Activated CD4-positive, alpha-beta T cell treated with anti-CD3 and anti-CD28 coated beads, Interleukin-2, amount 50 U/mL, for 24 hours (primary cell): ENCODE measurements at places on chromosomes 4 and X.
A peak's percentile ranks its signal among the peaks of the same experiment; 100 is the strongest.

DNA sequence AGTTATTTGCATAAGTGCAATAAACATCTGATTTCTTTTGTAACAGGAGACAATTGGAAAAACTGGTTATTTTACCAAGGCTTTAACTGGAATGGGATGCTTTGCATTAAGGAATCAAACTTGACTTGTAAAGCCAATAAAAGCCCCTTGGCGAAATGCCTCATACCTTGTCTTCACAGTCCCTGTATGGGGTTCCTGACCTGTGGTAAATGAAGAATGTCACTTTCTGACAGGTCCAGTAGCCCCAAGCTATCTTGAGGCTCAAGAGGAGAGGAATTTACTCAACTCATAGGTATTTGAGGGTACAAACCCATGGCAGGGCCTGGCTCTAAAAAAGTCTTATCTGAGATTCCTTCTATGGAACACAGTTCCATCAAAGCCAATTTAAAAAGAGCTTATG lies 78.0 kb downstream of the ACOX3 start:
- no peak for DNase-seq

GRCh38 chrX:155857561-155857960 lies 23.6 kb upstream of the VAMP7 start:
- no peak for DNase-seq

- no peak for DNase-seq
Observed at GRCh38 chr4:186954956-186955355, 231.3 kb upstream of the FAT1 start.

DNA sequence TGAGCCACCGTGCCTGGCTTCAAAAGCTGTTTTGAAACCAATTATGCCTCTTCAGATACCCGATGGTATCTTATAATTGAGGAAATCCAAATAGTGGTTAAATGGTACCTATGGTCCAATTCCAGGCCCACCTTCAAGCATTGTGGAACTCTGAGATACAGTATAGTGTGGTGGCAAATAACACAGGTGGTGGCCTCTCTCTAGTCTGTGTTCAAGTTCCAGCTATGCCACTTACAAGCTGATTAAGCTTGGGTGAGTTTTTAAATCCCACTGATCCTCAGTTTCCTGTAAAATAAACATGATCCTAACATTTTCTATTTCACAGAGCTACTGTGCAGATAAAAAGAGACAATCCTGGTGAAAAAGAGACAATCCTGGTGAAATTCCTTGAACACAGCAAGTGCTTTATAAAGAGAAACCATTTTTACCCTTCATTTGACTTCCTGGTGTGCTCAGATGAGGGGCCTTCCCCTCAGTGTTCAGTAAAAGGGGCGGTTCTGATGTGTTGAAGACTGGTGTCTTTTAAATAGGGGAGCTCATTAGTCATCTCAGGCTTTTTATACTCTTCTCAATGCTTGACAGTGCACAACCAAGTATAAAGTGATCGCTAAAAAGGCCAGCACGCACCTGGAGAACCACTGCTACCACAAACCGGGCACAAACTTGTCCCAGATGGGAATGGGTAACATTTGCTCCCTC lies 30.8 kb upstream of the CD40LG start:
- no peak for DNase-seq

DNA sequence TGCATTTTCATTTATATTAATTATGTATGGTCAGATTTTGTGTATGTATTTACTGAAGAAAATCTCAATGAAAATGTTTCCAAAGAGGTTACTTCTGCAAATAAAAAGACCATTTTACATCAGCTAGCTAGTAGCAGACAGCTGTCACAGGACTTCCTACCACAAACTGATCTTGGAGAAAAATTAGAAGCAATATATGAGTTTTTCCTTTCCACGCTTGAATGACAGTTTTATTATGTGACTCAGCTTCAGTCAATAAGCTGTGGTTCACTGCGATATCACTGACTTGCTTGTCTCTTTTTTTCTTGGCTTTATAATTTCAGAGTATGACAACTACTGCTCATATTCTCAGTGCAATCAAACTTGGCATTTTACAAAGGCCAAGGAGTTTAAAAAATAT lies 787.4 kb upstream of the GALNTL6 start:
- DNase-seq: no peak

GRCh38 chr4:95377366-95377900 lies 171.3 kb downstream of the UNC5C start:
- DNase-seq: no peak

DNA sequence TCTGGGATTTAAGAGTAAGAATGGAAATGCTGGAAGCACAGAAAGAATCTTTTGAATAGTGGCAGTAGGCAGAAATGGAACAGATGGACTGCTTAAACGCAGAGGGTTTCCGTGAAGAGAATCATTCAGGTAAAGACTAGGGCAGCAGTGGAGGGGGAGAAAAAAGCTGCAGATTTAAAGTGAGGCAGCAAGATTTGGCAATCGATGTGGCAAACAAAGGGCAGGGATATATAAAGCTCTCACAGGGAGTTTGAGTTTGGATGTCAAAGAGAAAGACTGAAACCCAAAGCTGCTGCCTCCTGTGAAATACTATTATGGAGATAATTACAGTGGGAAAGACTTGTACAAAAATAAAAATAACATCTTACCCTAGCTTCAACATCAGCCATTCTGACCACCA lies 384.0 kb downstream of the CENPC start:
- DNase-seq: no peak

GRCh38 chr4:116881077-116881476 lies 204.3 kb downstream of the TRAM1L1 start:
- no peak for DNase-seq

DNA sequence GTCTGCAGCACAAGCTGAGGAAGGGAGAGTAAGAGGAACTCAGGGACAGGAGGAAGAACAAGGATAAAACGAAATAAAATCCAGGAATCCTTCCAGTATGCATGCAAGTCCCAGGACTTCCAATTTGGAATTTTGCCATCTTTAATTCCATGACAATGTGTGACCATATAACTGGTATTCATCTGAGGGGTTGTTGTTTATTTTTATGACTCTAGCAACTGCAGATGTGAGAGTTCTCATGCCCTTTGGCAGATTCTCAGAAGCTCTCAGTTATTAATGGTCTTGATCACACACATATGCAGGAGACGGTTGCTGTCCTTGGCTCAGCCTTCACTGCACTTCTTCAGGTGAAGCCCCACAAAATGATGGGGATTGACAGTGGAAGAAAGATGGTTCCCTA lies 148.2 kb downstream of the SMIM20 start:
- DNase-seq: no peak

DNA sequence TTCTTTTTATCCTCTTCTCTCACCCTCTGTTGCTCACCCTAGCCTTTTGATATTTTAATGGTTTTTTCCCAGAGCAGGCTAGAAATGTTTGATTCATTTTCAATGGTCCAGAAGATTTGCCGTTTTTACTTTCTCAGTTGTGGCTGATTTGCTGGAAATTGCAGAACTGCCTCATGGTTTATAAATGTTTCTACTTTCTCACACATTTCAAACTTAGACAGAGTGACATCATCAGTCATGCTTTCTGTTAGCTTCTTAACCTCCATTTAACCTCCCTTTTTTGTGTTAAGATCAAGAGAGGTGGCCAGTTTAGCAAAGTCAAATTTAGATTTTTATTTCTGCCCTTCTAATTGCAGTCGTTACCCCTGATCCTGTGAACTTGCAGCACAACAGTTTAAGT lies 8.7 kb downstream of the RXFP1 start:
- no peak for DNase-seq

- no peak for DNase-seq
Observed at GRCh38 chr4:159105761-159106243, 2.9 kb downstream of the RAPGEF2 start.

- no peak for DNase-seq
Observed at GRCh38 chr4:121998024-121998423, 46.2 kb upstream of the TRPC3 start.

DNA sequence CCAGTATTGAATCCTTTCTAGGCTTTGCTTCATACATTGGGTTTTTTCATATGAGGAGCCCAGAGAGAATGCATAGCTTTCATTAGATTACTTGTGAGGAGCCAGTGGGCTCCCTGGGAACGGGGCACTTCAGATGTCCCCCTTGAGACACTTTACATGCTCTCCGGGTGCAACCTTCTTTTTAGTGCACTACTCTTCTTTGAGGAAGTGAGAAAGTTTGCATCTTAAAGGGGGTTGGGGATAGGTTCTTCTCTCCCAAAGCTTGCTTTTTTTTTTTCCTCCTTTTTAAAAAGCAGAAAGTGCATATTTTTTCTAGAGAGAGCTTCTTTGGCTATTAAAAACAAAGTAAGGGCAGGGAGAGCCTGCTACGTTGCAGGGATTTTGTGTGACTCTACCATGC lies 4.3 kb downstream of the HADH start:
- no peak for DNase-seq

- DNase-seq: no peak
Observed at GRCh38 chrX:150648296-150648940, 44.8 kb upstream of the MTMR1 start.

DNA sequence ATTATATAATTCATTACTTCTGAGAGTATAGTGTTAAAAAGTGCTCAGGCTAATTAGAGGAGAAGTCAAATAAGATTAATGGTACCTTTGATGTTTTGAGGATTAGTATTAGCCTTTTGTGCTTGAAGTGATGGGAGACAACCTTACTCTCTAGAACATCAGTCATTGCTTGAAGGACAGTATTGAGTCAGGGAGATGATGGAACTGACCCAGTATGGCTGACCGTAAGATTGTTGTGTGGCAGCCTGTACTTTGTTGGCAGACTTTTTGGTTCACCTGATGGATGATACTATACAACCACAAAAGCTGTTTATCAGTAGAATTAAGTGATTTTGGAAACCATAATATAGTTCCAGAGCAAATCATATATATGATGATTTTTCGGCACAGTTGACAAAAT lies 9.9 kb downstream of the OGT start:
- no peak for DNase-seq

DNA sequence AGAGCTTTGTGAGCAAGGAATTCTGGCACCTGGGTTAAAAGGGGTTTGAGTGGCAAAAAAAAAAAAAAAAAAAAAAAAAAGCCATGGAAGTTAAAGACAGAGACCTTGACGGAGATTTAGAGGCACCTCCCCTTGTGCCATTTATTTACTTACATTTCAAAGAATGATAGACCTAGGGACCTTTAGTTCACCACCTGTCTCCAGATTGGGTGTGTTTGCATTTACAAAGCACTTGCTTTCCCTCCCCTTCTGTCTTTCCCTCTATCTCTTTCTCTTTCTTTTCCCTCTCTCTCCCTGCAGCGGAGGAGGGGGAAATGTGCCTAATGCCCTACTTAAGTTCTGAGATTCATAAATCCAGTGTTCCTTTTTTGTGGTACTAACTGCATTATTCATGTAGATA lies 116.0 kb downstream of the IQCM start:
- DNase-seq: no peak

GRCh38 chrX:46208225-46208854 lies 336.9 kb downstream of the ZNF674 start:
- DNase-seq: no peak

DNA sequence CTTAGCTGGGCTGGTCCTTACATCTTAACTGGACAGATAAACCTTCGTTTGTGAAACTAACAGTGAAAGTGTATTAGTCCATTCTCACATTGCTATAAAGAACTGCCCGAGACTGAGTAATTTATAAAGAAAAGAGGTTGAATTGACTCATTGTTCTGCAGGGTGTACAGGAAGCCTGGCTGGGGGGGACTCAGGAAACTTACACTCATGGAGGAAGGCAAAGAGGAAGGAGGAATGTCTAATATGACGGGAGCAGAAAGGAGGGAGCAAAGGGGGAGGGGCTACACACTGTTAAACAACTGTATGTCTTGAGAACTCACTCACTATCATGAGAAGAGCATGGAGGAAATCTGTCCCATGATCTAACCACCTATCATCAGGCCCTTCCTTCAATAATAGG lies 1566.5 kb upstream of the PCDH7 start:
- DNase-seq: no peak

- DNase-seq: peak; percentile 70
Observed at GRCh38 chr4:48127682-48128404, 6.2 kb downstream of the TXK start.

GRCh38 chr4:26126143-26126718 lies 194.6 kb upstream of the RBPJ start:
- no peak for DNase-seq

GRCh38 chrX:120749141-120749846 lies 119.4 kb upstream of the C1GALT1C1 start:
- DNase-seq: no peak

GRCh38 chr4:131551306-131551705 lies 1597.8 kb upstream of the PCDH10 start:
- DNase-seq: no peak

- no peak for DNase-seq
Observed at GRCh38 chr4:173511787-173512361, 18.2 kb downstream of the HAND2 start.

GRCh38 chr4:116064331-116064730 lies 950.9 kb upstream of the NDST4 start:
- no peak for DNase-seq

DNA sequence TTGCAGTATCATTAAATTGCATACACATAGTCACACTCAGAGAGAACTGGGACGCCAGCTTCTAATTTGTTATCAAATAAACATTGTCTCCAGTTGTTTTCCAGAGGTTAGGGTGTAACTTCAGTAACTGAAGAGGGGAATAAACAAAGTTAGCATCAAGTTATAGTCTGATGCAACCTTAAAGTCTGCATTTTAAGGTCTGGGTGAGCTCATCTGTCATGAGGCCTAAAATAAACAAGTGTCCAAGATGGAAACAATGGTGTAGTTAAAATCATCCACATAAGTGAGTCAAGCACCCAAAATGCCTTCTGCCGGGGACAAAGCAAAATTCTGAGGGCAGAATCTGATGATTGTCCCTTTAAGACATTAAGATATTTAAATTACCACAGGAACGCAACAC lies 70.3 kb upstream of the EMCN start:
- DNase-seq: no peak

GRCh38 chr4:957231-957580 lies 16.2 kb downstream of the DGKQ start:
- DNase-seq: no peak

DNA sequence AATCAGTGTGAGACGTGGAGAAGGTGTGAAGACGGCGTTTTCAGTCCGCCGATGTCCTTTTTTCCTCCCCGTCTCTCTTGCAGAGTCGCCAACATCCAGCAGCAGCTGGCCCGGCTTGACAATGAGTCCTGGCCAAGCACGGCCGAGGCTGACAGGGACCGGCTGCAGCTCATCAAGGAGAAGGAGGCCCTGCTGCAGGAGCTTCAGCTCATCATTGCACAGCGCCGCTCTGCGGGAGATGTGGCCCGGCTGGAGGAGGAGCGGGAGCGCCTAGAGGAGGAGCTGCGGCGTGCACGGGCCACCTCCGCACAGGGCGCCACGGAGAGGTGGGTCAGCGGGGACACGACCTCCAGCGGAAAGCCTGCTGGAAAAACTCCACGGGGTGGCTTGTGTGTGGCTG lies 47.1 kb upstream of the CLCN4 start:
- no peak for DNase-seq

DNA sequence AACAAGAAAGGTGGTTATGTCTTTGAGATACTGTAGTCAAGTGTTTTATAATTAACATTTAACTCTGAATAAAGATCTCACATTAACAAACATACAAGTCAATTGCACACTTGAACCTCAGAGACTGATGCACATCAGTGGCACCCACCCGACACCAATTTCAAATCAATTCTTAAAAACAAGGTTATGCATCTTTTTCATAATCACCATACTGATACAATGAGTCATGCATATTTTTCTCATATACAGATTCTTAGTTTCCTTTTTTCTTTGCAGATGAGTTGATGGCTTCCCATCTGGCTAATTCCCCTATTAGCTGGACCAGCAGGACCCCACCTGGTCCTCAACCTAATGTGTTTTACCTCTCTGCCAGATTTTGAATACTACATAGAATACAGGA lies 136.2 kb upstream of the RPL34 start:
- DNase-seq: no peak
